ENCODE measurements at places on chromosomes 13 and 19.

- DNase-seq, result peak; percentile 80
Measured at GRCh38 chr13:59391696-59392095, 772.0 kb downstream of the DIAPH3 start.

DNA sequence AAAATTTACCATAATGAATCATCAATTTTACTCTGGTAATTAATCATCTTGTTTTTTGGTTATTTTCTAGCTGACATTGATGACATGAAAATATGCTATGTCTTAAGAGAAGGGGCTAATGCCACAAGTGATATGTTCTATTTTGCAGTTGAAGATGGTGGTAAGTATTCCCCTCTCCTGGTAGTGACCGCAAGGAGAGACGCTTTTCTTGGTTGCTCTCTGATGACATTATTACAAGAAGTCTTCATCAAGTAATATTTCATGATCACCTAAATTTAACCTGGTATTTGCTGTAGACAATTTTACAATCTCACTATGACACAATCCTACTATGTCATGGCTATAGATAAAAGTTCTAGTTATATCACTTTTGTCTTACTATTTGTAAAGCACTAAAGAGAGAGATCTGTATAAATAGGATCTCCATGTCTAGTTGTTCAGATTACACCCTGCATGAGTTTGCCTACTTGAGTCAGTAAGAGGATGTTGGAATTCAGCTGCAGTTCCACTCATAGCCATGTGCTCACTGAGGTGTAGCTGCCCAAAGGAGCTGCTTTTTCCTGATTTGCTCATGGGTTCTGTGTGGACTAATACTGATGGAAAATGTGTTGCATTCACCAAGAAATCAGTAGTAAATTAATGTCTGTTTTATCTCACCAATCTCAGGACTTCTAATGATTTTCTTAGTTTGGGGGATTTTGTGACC lies 10.9 kb downstream of the FREM2 start:
- DNase-seq, result no peak

DNA sequence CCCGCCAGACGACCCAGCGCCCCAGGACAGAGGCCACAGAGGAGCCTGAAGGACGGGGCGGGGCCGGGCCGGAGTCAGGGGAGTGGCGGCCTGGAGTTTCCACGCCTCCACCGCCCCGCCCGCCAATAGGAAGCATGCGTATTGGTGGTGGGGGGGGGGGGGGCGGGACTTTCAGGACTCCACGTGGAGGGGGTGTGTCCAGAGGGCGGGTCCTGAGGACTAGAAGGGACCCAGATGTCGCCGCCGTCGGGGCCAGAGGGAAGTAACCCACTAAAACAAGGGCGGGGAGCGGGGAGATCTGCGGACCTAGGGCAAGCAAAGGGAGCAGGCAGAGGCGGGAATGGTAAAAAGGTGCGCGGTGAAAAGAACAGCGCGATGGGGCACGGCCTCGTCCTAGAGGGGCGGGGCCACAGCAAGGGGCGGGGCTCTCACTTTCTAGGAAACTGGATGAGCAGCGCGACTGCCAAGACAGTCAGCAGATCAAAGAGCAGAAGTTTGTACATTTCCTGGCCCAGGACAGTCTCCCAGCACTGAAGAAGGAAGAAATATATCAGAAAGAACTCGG lies 2.8 kb upstream of the LENG1 start:
- DNase-seq, result peak; percentile 82

- peak; percentile 78 for DNase-seq
Measured at GRCh38 chr13:20525601-20526544, at the start of gene CRYL1. Gene CRYL1 (minus strand): TSS chr13:20525857. CDS start chr13:20525794, 63 bp downstream.

Data from CD4-positive, alpha-beta T cell treated with Interleukin-10 for 1 hour (primary cell).